Mucosa of descending colon (tissue), 3 donors: ENCODE measurements at places on chromosomes 2 and 18. TPM values are rescaled to one million over a fixed set of nuclear protein-coding genes. Genes with fewer than 3 reads are reported as not detected.

DHRS9 gene
- 160 TPM for total RNA-seq

SIX3 gene
- total RNA-seq: not detected

CRACDL gene
- 17.8 TPM for total RNA-seq

GKN1 gene
- total RNA-seq: not detected

ZBTB7C gene
- 56.6 TPM for total RNA-seq

CPS1 gene
- total RNA-seq: 0.99 TPM

RAX gene
- not detected for total RNA-seq

SERPINB11 gene
- total RNA-seq: not detected

RIT2 gene
- total RNA-seq: not detected

ABCG8 gene
- total RNA-seq: 0.06 TPM

FTCDNL1 gene
- 5.1 TPM for total RNA-seq

RTTN gene
- total RNA-seq: 15.3 TPM

ZNF892 gene
- 5.6 TPM for total RNA-seq

UGT1A6 gene
- 8.5 TPM for total RNA-seq

FAM110C gene
- total RNA-seq: 28.9 TPM

LOXHD1 gene
- not detected for total RNA-seq

NCK2 gene
- 66.4 TPM for total RNA-seq

VIL1 gene
- 341 TPM for total RNA-seq

ASXL3 gene
- 4.0 TPM for total RNA-seq

NR4A2 gene
- total RNA-seq: 2.9 TPM

CAPN14 gene
- total RNA-seq: not detected

POTEI gene
- not detected for total RNA-seq

INHBB gene
- total RNA-seq: 0.29 TPM

STAT4 gene
- total RNA-seq: 2.7 TPM
